Activated CD8-positive, alpha-beta T cell treated with anti-CD3 and anti-CD28 coated beads for 36 hours (primary cell): ENCODE measurements at places on chromosomes 2 and 18. TPM values are rescaled to one million over a fixed set of nuclear protein-coding genes. Genes with fewer than 3 reads are reported as not detected.

DNA sequence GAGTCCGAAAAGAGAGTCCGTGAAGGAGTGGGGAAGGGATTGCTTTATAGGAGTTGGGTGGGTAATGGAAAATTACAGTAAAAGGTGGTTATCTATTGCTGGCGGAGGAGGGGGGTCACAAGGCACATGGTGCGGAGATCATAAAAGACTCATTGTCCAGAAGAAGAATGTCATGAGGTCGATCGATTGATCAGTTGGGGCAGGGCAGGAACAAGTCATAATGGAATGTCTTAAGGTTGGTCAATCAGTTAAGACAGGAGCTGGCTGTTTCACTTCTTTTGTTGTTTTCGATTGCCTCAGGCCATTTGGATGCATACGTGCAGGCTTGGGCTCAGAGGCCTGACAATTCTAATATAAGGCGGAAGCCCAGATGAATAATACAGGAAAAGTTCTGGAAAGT is 473.0 kb upstream of the TNP1 start:
- no peak overlapping the region for H3K4me3 ChIP-seq
- no peak overlapping the region for H3K27ac ChIP-seq
- no peaks in the 10 kb centered on the region for H3K4me1 ChIP-seq
- no peaks in the 10 kb centered on the region for H3K27me3 ChIP-seq

GRCh38 chr2:26731714-26732113 is 32.4 kb upstream of the SLC35F6 start:
- no peaks in the 10 kb centered on the region for H3K4me1 ChIP-seq
- no peak overlapping the region for H3K4me3 ChIP-seq
- DNase-seq: no peak
- no peaks in the 10 kb centered on the region for H3K36me3 ChIP-seq
- peaks cover 9% of the 10 kb centered on the region for H3K27me3 ChIP-seq
- no peak overlapping the region for H3K27ac ChIP-seq

DNA sequence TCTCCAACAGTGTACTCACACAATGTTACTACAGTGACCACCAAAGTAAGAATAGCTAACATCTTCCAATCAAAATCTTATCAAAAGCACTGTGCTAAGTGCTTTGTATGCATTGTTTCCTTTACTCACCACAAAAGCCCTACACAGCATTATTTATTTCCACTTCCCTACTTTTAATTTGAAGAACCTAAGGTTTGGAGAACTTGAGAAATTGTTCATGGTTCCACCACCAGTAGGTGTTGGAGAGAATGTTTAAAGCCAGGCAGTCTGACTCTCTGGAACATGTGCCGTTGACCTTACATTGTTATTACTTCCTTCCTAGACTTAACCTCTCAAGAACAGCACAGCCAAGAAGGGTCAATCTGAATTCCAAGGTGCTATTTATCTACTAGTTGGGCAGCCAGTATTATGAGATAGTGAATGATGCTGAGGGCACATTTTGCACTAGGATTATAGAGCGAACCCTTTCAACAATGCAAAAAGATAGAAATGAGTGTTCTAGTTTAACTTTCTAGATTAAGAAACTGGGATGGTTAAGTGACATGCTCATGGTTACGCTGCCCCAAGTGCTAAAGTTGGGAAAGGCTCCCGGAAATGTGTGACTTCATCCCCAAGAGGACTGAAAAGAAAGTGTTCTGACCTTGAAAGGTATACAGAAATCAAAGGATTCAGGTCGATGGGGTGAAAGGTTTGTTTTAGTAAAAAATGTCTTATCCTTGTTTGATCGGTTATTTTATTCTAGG is 55.2 kb upstream of the FAM136A start:
- H3K27ac ChIP-seq: no peak overlapping the region
- no peak overlapping the region for H3K4me3 ChIP-seq
- no peaks in the 10 kb centered on the region for H3K4me1 ChIP-seq
- peaks cover 9% of the 10 kb centered on the region for H3K27me3 ChIP-seq
- no peaks in the 10 kb centered on the region for H3K36me3 ChIP-seq

SOWAHC gene
- 0.29 TPM for total RNA-seq
